ENCODE measurements at places on chromosomes 5 and 9.

- peak; percentile 2 for DNase-seq
These were observed 218.9 kb downstream of the DIRAS2 start for GRCh38 chr9:90423661-90424193.

GRCh38 chr5:168676501-168676900, 97.3 kb upstream of the PANK3 start:
- no peak for DNase-seq

- no peak for DNase-seq
These were observed 48.7 kb upstream of the PHYKPL start for GRCh38 chr5:178281331-178281730.

GRCh38 chr5:77518304-77518703, 26.2 kb upstream of the WDR41 start:
- DNase-seq = peak; percentile 6

DNA sequence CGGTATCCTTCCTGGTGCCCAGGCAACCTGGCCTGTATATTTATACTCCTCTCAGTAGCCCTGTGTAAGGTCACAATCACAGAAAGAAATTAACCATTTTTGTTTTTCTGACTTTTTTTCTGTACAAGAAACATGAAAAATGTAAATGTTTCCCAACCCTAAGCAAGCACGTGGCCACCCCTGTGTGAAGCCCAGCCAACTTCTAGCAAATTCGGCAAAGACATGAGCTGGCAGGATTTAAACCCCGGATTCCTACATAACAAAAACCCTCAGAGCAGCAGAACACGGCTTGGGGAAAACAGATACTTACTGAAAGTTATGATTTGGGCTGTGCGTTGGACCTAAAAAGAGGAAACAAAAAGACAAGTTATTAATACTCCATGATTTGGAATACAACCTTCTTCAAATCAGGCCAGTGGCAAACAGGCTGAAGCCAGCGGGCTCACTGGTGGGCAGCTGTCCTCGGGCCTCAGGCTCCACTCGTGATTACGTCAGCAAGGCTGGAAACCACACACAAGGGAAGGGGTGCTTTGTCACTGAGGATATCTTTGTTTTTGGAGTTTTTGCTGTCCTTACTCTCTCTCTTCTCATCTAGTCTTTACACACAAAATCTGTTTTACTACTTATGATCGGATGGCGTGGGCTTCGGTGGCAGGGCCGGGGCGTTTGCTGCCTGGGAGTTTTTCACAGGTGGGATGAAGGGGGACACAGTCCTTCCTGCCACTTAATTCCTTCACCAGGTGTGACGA, 194.1 kb downstream of the ROR2 start:
- DNase-seq = no peak

GRCh38 chr5:111513131-111513520, 791 bp upstream of the STARD4 start:
- no peak for DNase-seq

DNA sequence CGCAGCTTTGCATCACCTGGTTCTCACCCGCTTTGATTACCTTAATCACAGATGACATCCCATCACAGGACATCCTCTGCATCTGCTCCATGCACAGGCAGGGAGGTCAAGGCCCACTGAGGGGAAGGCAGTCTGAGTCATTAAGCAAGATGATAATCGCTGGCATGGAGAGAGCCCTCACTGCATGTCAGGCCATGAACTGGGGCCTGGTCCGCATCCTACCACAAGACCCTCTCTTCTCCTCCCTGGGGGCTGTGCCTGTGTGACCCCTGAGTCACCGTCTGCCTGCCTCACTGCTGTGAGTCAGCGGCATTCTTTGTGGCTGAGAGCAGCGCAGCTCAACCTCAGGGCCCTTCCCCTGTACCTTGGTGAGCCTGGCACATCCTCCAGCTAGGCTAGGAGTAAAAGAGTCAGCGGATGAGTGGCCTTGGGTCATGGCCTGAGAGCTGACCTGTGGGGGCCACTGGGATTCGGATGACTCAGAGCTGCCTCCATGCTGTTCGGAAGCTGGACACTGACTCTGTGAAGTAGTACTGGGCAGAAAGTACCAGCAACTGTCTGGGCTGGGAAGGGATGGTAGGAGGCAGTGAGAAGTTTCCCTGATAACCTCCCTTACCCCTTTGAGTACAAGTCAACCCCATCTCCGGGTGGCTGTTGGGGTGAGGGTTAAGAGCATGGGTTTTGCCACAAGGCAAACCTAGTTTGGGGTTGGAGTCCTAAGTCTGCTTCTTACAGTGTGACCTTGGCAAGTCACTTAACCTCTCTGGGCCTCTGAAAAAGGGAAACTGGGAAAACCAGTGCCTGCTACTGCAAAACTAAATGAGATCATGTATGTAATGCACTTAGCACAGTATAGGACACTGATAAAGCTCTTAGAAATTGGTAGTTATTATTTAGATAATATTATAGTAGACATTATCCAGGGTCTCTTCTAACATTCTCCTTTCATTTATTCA, 14.6 kb upstream of the ARSI start:
- DNase-seq = peak; percentile 92

DNA sequence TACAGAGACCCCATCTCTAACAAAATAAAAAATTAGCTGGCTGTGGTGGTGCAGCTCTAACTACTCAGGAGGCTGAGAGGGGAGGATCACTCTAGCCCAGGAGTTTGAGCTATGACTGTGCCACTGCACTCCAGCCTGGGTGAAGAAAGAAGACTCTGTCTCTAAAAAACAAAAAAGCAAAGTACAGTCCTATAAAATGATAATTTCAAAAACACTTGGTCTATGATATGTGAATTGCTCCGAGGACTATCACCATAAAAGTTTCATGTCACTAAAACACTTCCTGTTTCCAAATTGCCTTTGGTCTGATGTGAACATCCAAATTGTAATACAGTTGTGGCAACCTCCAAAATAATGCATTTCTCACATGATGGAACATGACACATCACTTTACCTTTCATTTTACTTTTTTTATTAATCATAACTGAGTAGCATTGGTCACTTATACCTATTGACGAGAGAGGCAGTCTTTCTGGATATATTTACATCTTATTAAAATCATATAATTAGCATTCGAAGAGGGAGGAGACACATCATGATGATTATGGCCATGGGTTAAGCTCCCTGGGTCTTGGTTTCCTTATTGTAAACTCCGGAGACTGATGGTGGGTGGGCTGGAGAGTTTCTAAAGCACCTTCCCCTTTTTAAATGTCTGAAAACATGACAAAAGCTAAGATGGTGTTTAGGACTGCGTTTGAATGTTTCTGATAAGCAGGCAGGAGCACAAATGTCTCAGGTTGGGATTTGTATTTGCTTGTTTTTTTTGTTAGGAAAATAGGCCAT, 25.8 kb upstream of the CD180 start:
- DNase-seq = no peak

DNA sequence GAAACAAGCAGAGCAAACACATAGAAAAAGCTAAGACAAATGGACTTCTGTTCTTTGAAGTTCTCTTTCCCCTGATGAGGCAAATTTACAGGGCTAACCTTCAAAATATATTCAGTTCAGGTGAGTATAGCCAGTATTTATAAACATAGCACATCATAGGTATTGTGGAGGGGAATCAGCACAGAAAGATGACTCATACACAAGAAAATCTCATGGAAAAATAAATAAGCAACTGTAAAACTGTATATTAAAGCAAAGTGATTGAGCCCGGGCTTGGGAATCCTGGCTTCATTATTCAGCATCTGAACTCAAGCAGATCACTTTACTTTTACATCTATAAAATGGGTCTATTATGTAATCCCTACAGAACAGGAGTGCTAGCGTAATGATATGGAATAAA, 173.5 kb upstream of the PAPPA start:
- DNase-seq = no peak

- DNase-seq = no peak
These were observed 64.4 kb downstream of the AUH start for GRCh38 chr9:91297306-91297705.

DNA sequence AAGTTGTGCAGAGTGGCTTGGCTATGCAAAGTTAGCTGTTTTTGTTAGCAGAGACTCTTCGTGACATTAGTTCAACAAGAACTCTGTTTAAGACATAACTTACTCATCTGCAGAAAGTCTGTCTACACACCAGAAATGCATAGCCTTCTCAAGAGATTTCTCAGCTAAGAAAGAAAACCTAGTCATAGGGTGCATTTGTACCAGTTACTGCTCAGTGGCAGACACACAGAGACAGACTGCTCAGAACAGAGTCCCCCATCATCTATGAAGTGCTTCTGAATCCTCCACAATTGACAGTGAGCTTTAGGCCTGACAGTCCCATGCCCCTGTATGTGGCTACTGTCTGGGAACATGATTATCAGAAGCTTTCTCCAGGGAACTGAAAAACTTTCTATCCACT, 56.1 kb upstream of the IFNK start:
- DNase-seq = no peak

- DNase-seq = peak; percentile 27
These were observed 329.3 kb downstream of the PIK3R1 start for GRCh38 chr5:68544648-68545552.

GRCh38 chr9:72444435-72444834, 77.0 kb upstream of the TMC1 start:
- DNase-seq = no peak

DNA sequence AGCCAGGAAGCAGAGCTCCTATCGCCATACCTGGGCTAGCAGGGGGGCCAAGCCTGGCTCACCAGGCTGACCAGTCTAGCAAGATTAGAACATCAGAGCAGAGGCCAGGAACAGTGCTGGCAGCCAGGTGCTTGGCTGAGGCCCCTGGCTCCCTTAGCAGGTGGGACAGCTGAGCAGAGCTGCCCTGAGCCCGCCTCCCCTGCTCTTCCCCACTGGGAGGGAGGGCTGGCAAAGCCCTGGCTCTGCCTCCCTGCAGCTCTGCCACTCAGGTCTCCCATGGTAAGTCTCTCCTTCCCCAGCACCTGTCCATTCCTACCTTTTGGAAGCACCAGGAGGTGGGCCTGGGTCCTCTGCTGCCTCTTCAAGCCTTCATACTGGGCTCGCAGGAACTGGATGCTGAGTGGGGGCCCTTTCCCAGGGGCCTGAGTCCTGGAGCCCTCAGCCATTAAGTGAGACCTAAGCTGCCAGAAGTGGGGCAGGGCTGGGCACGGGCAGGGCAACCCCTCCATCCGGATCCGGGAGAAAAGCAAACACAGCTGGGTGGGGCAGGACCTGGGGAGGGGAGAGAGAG, 803 bp downstream of the C9orf152 start:
- DNase-seq = no peak

- DNase-seq = no peak
These were observed 11.3 kb upstream of the GRHPR start for GRCh38 chr9:37410969-37411785.

- DNase-seq = no peak
These were observed 4.0 kb downstream of the ADGRD2 start for GRCh38 chr9:124454296-124454695.

- peak; percentile 87 for DNase-seq
These were observed 58.2 kb upstream of the GGTA1 start for GRCh38 chr9:121557581-121558447.

GRCh38 chr5:80865551-80865950, 94.6 kb upstream of the RASGRF2 start:
- peak; percentile 35 for DNase-seq

GRCh38 chr5:63400079-63400478, 562.2 kb downstream of the HTR1A start:
- DNase-seq = no peak

- no peak for DNase-seq
These were observed 50.1 kb upstream of the FBXL17 start for GRCh38 chr5:108432024-108432423.

- peak; percentile 69 for DNase-seq
These were observed 8.2 kb downstream of the COL27A1 start for GRCh38 chr9:114163517-114163951.

DNA sequence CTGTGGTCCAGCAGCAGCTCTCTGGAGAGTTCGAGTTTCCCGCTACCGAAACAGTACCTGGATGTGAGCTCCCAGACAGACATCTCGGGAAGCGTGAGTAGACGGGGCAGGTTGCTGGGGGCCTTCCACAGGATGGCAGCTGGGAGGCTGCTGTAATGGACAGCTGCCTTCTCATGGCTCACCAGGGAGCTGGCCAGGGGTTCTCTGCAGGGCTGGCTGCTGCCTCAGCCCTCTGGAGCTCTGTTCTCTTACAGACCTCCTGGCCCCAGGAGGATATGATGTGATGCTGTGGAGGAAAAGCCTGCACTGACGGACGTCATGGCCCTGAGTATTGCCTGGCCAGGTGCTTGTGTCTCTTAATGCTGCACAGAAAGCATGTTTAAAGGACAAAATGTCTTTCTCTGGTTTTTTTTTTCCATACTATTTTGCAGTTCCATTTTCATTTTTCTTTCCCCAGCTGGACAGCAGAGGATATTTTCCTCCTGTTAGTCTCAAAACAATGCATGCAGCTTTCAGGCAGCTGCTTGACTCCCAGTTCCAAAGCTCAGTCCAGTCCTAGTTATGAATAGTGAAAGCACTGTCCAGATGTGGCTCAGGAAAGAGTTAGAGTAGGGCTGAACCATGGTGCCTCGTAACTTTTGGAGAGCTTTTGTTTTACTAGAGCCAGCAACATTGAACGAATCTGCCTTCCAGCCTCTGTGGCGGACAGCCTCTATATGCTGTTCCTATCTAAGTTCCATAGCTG, 77.5 kb upstream of the RARS1 start:
- peak; percentile 49 for DNase-seq

DNA sequence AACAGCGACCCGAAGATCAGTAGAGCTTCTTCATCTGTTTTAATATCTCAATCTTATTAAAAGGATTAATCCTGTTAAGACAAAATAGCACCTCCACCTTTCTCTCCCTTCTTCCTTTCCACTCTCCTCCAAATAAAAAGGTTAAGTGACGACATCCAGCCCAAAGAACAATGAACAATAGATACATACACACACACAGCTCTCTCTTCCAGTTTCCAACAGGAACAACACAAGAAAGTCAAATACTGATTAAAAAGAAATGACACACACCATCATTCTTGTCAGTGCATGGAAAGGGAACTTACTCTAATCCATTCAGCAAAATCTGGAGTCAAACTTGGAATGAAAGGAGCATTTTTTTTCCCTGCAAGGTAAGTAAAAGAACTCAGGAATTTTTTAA, 2.8 kb downstream of the ARL15 start:
- DNase-seq = no peak

GRCh38 chr9:101417389-101417788, 18.2 kb downstream of the ALDOB start:
- no peak for DNase-seq

GRCh38 chr5:10632110-10632761, 68.4 kb downstream of the ANKRD33B start:
- peak; percentile 44 for DNase-seq

DNA sequence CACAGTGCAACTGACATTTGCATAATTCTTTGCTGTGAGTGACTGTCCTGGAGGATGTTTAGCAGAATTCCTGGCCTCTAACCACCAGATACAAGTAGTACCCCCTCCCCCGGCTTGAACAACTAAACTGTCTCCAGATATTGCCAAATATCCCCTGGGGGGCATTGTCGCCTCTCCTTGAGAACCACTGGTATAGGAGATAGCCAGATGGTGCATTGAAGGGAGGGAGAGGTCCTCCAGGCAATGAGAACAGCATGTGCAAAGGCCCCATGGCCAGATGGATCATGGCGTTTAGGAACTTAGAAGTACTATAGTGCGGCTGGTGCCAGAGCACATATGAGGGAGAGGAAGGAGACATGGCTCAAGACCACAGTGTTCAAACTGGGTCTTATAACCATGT, 18.9 kb upstream of the ORM1 start:
- no peak for DNase-seq
